Stimulated activated CD8-positive, alpha-beta memory T cell treated with anti-CD3 and anti-CD28 coated beads, Interleukin-7, amount 100 ng/mL, for 1 hour (primary cell): ENCODE measurements at places on chromosomes 7 and 10.

DNA sequence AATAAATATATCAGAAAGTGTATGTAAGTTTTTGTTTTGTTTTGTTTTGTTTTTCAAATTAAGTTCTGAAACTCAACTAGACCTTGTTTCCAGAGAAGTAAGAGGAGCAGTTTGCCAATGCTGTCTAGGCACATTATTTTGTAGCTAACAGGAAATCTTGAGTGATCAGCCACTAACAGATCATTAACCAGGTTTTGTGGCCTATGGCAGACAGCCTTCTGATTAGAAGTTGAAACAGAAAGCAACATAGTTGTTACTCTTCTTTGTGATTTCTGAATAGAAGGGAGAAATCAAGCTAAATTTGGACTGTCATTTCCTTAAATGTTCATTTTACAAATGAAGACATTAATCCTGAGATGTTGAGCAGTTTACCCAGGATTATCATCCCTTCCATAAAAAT lies 142.6 kb downstream of the PLXDC2 start:
- DNase-seq, result no peak

DNA sequence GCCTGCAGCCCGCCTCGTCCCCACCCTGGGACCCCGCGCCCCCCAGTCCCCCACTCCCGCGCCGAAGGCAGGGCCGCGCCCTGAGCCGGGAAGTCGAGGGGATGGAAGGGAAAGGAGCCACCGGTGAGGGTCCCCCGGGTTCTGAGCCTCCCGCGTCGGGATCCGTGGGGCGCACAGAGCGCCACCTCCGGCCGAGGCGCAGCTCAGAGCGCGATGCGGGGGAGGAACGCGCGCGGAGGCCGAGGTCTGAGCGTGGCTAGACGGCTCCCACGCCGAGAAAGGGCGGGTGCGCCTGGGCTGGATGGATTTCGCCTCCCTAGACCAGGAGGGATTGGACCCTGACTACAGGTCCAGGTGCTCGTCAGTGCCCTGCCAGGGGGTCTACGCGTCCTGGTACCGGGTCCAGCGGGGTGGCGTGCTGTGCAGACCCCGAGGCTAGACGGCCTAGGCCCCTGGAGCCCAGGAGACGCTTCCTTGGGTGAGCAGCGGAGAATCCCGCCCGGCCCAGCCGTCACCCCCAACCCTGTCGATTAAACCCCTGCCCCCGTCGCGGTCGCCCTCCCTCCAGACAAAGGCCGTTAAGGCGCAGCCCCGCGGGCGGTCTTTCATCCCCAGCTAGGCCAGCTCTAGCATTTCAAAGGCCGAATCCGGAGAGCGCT lies 986 bp upstream of the PDGFA start:
- no peak for DNase-seq

- no peak for DNase-seq
These were observed 112.8 kb downstream of the ANKRD61 start for GRCh38 chr7:6143997-6144396.

DNA sequence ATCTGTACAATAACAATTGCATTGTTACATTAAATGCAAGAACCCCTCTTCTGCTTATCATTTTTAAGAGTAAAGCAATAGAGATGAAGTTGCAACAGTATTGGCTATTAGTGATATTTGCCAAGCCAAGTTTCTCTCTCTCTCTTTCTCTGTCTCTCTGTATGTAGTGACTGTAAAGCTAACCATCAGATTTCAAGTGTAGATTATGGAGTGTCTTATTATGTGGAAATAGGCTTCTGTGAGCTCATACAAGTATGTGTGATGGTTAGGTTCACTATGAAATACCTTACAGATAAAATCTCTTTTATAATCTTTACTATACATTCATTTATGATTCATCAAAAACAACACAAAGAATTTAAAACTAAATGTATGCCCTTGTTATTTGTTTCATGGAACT lies 28.6 kb upstream of the NRP1 start:
- no peak for DNase-seq

DNA sequence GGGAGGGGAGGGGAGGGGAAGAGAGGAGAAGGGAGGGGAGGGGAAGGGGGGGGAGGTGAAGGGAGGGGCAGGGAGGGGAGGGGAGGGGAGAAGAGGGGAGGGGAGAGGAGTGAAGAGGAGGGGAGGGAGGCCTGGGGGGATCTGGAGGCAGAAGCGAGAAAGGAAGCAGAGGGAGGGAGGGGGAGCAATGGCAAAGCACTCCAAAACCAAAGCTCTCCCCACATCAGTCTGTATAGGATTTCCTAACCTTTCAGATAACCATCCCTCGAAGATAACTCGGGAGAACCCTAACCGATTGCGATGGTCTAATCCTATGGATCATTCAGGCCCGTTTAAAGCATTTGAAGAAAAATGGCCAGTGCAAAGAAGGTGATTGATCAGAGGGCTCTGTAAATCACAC lies 19.0 kb downstream of the EBF3 start:
- no peak for DNase-seq

DNA sequence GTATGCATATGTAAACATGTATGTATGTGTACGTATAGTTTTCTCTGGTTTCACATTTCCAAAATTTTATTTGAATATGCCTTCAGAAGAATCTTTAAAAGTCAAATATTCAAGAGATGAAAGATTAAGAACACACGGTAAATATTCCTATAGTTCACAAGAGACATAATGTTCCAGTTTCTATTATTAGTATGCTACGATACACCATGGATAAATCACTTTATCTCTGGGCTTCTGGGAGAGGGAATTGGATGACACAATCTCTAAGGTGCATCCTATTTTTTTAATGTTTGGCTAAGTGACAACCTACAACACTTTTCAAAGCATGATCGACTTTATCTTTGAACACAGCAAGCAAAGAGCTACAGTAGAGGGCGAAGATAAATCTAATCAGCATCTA lies 13.8 kb downstream of the TM9SF3 start:
- DNase-seq, result no peak

GRCh38 chr10:59962756-59963155 lies 56.4 kb upstream of the CCDC6 start:
- DNase-seq, result no peak

- no peak for DNase-seq
These were observed 68.8 kb downstream of the PCGF5 start for GRCh38 chr10:91289305-91289704.

GRCh38 chr7:66886152-66886551 lies 34.9 kb upstream of the TMEM248 start:
- no peak for DNase-seq

DNA sequence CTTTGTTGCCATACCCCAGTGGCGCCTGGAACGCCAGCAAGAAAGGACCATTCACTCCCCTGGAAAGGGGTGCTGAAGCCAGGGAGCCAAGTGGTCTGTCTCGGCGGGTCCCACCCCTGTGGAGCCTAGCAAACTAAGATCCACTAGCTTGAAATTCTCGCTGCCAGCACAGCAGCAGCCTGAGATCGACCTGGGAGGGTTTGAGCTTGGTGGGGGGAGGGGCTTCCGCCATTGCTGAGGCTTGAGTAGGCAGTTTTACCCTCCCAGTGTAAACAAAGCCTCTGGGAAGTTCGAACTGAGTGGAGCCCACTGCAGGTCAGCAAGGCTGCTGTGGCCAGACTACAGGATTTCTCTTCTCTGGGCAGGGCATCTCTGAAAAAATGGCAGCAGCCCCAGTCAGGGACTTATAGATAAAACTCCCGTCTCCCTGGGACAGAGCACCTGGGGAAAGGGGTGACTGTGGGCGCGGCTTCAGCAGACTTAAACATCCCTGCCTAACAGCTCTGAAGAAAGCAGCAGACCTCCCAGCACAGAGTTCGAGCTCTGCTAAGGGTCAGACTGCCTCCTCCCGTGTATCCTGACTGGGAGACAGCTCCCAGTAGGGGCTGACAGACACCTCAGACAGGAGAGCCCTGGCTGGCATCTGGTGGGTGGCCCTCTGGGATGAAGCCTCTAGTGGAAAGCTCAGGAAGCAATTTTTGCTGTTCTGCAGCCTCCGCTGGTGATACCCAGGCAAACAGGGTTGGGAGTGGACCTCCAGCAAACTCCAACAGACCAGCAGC lies 281.1 kb upstream of the SP4 start:
- no peak for DNase-seq

GRCh38 chr10:24462291-24462813 lies 253.4 kb downstream of the KIAA1217 start:
- DNase-seq, result no peak

- no peak for DNase-seq
These were observed 664.9 kb downstream of the SUGCT start for GRCh38 chr7:40799493-40800403.

DNA sequence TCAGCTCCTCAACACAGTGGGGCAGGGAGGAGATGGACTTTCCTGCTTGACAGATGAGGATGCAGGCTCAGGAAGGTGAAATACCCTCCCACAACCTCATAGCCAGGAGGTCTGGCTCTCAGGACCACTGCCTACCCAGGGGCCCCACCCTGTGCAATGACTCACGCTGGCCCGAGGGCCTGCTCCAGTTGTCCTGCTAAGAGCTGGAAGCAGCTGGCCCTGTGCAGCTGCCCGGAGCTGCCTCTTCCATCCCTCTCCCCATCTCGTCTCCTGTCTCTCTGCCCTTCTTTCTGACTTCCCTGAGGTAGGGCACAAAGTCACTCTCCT lies 123.9 kb downstream of the ZMIZ1 start:
- DNase-seq, result no peak

GRCh38 chr10:94402843-94403379 lies 570 bp downstream of the TBC1D12 start:
- no peak for DNase-seq

- DNase-seq, result no peak
These were observed 588.0 kb downstream of the CALN1 start for GRCh38 chr7:71824006-71824760.

GRCh38 chr7:94129443-94130140 lies 125.4 kb upstream of the BET1 start:
- no peak for DNase-seq

DNA sequence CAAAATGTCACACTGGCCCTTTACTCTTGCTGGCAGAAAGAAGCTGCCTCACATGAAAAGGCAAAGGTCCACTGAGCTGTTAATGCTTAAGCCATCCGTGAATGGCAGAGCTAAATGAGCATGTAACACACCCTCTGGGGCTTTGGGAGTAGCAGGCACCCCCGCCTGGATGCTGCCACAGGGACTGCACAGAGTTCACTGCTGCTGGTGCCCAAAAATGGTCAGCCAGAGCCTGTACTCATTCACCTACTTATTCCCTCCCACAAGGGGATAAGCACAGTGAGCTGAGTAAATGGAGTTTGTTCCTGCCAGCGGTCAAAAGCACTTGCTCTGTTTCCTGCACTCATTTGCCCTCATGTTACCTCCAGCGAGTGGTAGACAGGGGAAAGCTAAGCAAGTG lies 374.0 kb upstream of the STEAP1 start:
- no peak for DNase-seq

DNA sequence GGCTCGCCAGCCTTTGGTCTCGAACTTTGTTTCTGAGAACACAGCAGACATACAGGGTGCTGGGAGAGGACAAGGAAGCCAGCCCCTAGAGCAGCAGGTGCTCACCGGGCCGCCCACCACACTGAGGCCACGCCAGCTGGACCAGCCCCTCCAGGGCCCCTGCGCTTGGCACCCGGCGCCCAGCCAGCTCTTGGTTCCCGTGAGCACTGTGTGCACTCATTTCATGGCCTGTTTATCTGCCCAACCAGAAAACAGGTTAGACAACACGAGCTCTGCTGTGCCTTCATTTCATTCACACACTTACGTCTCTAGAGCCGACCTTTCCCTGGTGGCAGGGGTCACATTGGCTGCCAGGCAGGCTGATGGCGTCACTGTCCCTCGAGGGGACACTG lies 104.0 kb downstream of the CYTH3 start:
- DNase-seq, result no peak

- no peak for DNase-seq
These were observed 61.7 kb upstream of the LYZL1 start for GRCh38 chr10:29227201-29227600.

- no peak for DNase-seq
These were observed 126.2 kb upstream of the NRP1 start for GRCh38 chr10:33460505-33461294.

- DNase-seq, result no peak
These were observed 36.6 kb upstream of the ZMIZ2 start for GRCh38 chr7:44712012-44712411.

DNA sequence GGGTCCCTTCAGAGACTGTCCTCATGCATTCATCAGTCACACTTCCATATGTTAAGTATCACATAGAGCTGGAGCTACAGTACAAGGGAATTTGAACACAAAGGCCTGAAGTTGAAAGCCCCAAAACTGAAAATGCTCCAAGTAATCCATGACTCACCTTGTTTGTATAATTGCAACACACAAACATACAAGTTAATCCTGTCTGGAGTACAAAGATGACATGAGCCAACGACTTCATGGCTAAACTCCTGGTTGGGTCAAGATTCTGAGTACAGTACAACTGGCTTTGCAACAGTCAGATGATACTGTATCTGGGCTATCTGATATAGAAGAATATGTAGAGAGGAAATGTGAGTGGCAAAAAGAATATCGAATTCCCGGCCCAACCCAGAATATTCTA lies 73.1 kb upstream of the AASS start:
- DNase-seq, result no peak

- DNase-seq, result no peak
These were observed 15.9 kb upstream of the FAM241B start for GRCh38 chr10:69614130-69614529.

DNA sequence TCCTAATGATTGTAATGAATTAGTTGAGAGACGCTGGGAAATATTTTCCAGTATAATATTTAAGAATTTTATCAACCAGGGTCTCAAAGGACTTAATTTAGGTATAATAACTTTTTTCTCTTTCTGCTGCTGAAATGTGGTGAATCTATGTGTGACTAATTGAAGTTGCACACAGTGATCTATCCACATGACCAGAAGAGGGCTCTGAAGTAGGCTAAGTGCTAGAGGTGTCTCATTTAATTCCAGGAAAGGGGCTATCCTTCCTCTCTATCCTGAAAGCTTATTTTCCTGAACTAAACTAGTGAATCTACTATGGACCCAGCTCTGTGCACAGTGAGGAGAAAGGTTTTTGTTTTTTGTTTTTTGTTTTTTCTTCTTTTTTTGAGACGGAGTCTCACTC lies 294.4 kb upstream of the MYO3A start:
- DNase-seq, result no peak
